ENCODE measurements at places on chromosomes 6 and 20.
A peak's percentile ranks its signal among the peaks of the same experiment; 100 is the strongest.

DNA sequence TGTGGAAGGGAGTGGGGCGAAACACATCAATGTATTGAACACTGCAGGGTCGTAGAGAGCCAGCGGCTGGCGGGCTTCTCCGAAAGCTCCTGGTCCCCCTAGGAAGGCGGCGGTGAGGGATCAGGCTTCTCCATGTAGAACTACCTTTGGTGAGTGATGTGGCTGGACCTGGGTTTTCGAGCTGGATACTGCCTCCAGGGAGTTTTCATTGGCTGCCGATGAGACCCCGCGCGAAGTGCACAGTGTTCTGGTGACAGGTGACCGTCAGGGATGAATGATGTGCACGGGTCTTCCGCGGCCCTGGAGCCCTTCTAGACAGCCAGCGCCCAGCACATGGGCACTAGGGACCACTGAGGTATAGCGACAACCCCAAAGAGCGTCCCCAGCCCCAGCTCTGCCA, 16.4 kb downstream of the ABT1 start:
- DNase-seq = no peak

DNA sequence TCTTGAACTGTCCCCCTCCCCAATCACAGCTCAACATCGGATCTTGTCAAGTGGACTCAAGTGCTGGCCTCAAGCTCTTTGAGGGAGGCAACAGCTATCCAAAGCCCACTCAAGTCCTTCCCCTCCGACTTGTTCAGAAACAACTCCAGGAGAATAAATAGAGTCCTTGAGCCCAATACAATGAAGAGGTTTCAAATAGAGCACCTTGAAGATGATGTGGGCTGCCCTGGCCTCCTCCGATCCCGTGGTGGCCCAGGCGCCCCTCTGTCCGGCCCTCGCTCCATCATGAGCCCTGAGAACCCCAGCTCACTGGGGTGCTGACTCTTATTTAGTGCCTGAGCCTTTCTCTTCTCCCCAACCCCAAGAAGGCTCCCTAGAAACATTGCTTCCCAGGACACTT, 164.3 kb upstream of the PMEPA1 start:
- DNase-seq = no peak

DNA sequence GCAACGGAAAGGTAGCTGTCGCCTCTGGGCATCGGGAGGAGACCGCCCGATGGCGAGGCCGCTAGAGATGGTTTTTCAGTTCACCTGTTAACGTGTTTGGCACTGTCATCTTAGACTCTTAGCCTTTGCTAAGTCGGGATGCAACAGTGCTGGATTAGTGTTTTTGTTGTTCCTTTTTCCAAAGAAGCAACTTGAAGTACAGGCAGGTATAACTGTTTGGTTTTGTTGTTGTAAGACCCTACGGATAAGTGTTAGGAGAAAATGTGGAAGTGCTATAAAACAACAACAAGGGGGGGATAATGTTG, 723 bp downstream of the MANEA start:
- DNase-seq = no peak

DNA sequence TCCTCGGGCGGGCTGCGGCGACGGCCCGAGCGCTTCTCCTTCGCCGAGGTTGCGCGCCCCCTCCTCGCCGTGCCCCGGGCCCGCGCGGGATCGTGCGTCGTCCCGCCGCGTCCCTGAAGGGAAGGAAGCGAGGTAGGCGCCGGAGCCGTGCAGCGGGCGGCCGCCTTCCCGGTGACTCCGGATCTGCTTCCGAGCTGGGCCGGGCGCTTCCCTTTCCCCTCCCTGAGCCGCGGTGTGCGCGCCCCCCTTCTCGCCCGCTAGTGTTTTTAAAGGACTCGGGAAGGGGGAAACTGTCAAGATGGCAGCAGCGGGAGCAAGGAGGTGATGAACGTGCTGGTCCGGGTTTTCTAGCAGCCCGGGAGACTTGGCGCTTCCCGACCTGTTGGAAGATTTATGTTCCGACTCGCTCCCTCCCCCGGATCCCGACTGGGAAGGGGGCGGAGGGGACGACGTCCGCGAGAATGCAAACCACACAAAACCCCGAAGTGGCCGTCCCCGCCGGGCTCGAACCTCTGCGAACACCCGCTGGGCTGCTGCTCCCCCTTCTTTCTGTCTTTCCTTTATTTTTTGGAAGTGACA, 744 bp upstream of the FOXO3 start:
- peak; percentile 71 for DNase-seq

DNA sequence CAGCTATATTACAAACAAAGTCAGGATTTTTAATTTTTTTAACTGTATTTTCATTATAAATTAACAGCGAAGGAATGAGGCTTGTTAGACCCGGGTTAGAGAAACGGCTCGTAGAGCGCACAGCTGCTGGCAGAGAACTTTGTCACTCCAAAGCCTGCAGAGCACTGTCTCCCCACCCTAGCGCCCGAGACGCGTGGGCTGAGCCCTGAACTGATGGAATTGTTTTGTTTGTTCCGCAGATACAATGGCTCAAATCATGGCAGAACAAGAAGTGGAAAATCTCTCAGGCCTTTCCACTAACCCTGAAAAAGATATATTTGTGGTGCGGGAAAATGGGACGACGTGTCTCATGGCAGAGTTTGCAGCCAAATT, 810 bp downstream of the LAMP5 start:
- no peak for DNase-seq

GRCh38 chr6:22958677-22959076, 389.3 kb downstream of the HDGFL1 start:
- no peak for DNase-seq

- DNase-seq = no peak
Observed at GRCh38 chr6:100255701-100256100, 209.0 kb downstream of the SIM1 start.

DNA sequence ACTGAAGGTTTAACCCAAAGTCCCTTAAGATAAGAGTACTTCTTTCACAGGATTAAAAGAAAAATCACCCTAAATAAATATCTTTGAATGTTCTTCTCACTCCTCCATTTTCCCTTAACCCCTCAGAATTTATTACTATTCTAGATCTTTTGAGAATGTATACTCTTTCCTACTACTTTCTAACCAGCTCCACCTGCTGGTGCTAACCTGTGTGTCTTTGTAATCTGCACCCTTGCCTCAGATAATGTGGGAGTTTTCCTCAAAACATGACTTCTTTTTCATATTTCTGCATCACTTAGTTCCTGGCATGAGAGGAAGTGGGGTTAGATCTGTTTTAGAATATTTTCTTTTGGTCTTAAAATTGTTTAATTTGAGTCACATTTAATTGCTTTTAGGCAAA, 394.2 kb downstream of the BMP2 start:
- peak; percentile 48 for DNase-seq

- no peak for DNase-seq
Observed at GRCh38 chr6:144377586-144378210, 92.6 kb downstream of the UTRN start.

GRCh38 chr20:37579106-37579505, 51.4 kb upstream of the BLCAP start:
- DNase-seq = peak; percentile 34

GRCh38 chr6:95279616-95280015, 297.7 kb upstream of the MANEA start:
- DNase-seq = no peak

- no peak for DNase-seq
Observed at GRCh38 chr20:44072384-44072783, 114.6 kb downstream of the JPH2 start.

- no peak for DNase-seq
Observed at GRCh38 chr6:95973976-95974375, 41.8 kb upstream of the FUT9 start.

- DNase-seq = no peak
Observed at GRCh38 chr6:136383268-136383937, 93.8 kb upstream of the BCLAF1 start.

- no peak for DNase-seq
Observed at GRCh38 chr6:74605922-74606581, 599.8 kb downstream of the COL12A1 start.

DNA sequence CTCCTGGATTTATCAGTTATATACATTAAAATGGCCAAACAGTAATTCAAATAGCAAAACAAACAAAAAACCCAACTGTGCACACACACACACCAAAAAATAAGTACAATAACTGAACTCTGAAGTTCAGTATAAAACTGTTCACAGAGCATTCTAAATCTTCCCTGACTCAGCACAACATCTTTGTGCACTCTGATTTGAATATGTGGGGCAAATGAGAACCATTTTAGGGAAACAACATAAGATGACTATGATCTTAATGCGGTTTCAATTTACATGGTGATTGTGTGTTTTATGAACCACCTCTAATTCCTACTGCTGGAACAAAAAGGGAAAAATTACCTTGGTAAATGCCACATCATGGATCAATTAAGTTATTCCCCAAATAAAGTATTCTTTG, 41.7 kb downstream of the PLAGL1 start:
- no peak for DNase-seq

GRCh38 chr6:127717384-127717783, 140.4 kb downstream of the C6orf58 start:
- no peak for DNase-seq

DNA sequence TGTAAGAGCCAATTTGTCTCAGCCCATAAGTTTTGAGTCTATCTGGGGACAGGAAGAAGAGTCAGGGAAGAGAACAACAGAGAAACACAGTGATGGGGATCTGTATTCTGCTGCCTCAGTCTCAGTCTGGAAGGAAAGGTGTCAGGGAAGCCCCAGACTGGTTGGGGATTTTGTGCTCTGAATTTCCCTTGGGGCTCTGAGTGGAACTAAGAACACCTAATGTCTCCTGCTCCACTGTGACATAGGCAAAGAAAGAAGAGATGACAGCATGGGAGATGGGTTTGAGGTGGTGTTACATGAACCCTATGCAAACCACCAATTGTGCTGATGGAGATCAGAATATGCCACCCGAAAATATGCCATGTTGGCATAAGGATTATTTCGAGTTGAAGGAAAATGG, 139.5 kb upstream of the MYLIP start:
- DNase-seq = no peak

- no peak for DNase-seq
Observed at GRCh38 chr6:160238278-160238711, 20.3 kb downstream of the SLC22A2 start.

- DNase-seq = no peak
Observed at GRCh38 chr20:3815703-3816315, 4.5 kb upstream of the AP5S1 start.

DNA sequence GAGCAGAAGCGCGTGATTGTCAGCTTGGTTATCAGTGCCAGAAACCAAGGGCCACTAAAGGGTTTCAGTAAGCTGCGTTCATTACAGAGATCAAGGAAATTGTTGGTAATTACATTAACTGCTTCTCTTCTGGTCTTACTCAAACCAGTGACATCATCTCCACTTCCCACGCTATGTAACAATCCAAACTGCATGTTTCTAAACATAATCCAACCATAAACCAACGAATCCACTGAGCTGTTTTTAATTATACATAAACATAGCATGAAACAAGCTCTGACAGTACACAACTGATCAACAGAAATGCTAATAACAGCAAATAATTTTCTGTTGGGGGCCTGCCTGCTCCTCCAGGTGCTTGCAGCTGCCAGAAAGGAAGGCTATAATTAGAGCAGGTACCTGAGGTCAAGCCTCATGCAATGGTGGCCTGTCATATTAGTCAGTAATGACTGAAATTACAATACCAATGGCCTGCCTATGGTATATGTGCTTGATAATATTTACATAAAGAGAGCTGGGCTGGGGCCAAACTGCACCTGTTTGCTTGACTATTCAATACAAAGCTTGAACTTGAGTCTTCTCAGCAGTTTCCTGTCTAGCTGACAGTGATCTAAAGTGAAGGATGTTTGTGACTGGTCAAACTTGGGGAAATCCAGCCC, 40.1 kb downstream of the ILRUN start:
- no peak for DNase-seq

- no peak for DNase-seq
Observed at GRCh38 chr6:110874880-110875547, 429 bp downstream of the AMD1 start.

Measured in Caco-2 (cell line).